ENCODE measurements at places on chromosomes 7 and 10.

GRCh38 chr7:11428877-11429581 lies 403.0 kb downstream of the THSD7A start:
- no peak for DNase-seq

DNA sequence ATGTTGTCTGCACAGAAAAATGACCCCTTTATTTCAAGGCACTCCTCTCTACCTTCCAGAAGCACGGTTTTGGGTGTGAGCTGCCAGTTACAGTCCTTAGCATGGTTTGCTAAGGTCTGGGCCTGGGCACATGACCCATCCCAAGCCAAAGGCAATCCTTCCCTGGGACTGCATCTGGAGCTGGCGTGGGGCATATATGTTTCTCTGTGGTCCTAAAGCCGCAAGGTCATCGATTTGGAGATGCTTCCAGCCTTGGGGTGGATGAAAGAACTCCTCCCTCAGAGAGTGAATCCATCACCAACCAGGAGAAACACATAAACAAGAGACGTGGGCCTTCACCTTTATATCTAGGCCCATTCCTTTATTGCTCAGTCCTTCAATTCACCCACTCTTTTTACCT lies 50.1 kb upstream of the IGFBP3 start:
- no peak for DNase-seq

DNA sequence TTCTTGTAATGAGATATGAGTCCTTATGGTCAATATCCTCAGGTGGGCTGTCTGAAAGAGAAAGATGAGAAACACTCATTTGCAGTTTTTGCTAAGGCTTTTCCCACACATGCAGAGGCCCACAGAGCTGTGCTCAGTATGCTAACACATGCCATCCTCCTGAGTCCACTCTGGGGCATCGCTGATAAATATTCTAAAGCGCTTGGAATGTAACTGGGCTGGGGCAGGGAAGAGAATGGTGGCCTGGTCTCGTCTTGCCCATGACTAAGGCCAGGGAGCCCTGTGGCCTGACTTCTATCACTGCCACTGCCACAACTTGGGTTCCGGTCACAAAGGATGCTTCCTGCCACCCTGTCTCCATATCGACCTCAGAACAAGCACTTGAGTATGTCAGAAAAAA lies 199.7 kb upstream of the FRMD4A start:
- no peak for DNase-seq

GRCh38 chr7:10940704-10941355 lies 32.8 kb upstream of the PHF14 start:
- no peak for DNase-seq

- no peak for DNase-seq
Observed at GRCh38 chr7:84302949-84303348, 108.4 kb upstream of the SEMA3A start.

DNA sequence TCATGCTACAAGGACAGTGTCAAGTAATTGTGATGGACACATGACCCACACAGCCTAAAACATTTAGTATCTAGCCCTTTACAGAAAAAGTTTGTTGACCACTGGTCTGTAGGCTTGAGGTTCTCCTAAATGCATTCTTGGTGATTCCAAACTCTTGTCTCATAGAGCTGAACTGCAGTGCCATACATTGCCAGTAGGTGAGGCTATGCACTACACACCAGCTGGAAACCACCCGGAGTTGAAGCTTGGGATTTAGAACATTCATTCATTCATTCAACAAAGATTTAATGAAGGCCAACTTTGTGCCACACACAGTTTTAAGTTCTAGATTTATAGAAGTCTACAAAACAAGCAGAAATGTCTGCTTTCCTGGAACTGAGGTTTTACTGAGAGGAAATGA lies 77.3 kb upstream of the TCF7L2 start:
- no peak for DNase-seq

GRCh38 chr10:97328646-97329453 lies 5.7 kb downstream of the FRAT2 start:
- DNase-seq: no peak

DNA sequence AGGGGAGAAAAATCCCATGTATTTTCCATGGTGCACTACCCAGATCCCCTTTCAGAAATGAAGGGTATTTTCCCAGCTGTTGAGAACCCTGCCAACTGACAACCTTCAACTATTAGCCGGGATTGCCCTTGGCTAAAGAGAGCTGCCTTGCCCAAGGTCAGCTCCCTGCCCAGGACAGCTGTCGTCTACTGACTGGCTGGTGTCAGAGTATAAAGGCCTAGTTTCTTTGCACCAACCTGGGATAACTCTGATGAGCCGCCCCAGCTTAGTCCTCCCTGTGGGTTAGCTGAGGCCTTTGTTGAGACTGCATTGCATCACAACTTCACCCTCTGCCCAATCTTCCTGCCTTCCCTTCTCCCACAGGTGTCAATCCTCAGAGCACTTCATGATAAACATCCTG lies 147.2 kb upstream of the RHEB start:
- DNase-seq: no peak

GRCh38 chr10:43794181-43794815 lies 145.6 kb upstream of the ZNF32 start:
- DNase-seq: no peak

- no peak for DNase-seq
Observed at GRCh38 chr10:93818086-93818485, 60.4 kb downstream of the LGI1 start.

DNA sequence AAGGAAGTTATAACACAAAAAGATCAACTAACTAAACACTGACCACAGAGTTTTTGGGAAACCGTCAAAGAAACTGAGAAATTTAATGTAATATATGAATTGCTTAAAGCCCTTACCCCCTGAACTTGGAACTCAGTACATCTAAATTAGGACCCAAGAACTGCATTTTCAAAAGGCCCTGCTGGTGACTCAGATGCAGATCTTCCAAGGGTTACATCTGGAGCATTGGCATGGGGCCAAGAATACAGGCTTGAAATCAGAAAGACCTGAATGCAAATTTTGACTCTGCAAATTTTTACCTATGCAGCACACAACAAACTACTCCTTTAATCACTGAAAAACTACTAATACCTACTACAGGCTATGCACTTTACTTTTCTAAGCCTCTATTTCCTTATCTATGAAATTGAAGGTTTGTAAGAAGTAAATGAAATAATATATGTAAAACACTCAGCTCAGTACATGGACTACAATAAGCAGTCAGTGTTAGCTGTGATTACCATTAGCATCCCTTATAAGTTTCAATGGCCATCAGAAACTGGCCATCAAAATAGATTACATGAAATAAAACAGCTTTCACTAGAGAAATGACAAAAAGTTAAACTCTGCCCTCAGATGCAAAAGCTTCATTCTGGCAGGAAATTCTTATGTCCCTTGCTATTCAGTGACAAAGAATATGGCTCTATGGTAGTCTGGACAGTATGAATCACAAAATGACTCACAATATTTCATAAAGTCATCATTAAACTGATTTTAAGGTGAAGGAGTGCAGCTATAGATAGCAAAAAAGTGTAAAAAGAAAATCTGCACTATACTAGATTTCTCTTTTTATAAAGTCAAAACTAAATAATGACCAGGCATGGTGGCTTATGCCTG lies 43.6 kb downstream of the NSUN6 start:
- no peak for DNase-seq

- no peak for DNase-seq
Observed at GRCh38 chr10:59917922-59918321, 11.6 kb upstream of the CCDC6 start.

DNA sequence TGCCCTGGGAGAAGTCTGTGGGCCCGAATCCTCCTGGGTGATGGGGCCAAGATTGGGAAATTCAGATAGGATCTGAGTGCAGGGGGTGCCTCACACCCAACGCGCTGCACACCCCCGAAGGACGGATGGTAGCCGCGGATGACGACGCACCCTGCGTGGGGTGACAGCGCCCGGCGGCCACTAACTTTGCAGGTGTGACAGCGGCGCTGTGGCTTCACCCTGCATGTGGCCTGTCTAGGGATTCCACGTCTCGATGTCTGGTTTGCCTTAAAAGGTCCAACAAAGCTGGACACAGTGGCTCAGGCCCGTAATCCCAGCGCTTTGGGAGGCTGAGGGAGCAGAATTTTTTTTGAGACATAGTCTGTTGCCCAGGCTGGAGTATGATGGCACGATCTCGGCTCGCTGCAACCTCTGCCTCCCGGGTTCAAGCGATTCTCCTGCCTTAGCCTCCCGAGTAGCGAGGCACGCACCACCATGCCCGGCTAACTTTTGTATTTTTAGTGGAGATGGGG lies 18.6 kb downstream of the ADAP1 start:
- DNase-seq: no peak

DNA sequence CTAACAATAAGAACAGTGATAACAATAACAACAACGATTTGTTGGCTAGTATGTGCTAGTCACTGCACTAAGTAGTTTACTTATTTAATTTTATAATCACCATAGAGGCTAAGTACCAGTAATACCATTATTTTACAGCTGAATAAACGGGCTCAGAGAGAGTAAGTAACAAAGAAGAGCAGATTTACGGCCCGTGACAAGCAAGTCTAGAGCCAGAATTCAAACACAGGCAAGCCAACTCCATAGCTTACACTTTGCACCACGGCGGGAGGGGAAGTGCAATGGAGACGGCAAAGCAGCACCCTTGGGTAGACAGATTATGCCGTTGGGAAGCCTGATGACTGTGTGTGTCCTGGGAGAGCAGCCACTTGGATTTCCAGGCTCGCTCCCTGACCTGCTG lies 1.2 kb upstream of the OR6V1 start:
- no peak for DNase-seq

DNA sequence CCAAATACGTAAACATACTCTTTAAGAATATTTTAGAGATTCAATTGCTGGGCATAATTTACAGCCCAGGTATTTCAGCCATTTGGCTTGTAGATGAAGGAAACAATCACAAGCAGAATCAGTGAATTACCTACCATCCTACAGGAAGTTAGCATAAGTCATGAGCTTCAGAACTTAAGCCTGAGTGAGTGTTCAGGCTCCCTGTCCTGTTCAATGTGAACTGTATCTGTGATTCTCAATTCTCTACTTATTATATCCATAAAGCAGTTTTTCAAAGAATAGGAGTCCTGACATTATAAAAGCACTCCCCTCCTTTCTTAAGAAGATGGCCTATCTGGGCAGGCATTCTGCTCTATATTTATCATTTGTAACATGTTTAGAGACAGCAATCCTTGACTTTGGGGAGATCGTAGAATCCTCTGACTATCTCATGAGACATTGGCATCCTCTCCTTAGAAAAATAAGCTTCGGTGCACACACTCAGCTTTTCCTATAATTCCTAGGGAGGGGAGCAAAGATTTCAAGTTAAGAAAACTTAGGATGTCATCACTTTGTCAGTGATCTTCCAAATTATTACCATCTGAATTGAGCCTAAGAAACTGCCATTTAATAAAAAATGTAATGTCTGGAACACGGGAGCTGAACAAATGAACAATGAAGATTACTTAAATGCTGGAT lies 645.2 kb upstream of the IGFBP3 start:
- no peak for DNase-seq

DNA sequence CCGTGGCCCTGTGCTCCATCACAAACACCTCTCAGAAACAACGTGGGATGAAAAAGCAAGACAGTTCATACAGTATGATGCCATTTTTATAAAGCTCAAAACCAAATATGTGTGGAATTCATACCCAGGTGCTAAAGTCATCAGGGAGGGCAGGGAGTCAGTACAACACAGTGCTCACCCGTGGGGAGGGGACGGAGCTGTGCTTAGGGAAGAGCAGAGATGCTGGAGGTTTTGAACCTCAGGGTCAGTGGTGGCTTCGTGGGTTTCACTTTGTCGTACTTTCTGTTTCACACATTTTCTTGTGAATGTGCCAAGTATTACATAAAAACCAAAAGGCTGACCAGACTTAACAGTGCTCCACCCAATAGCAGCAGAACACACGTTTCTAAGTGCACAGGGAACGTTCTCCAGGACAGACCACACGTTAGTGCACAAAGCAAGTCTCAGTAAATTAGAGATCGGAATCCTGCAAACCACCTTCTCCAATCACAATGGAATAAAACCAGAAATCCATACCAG lies 21.2 kb downstream of the ZMIZ2 start:
- DNase-seq: no peak

Measured in stimulated activated CD8-positive, alpha-beta memory T cell treated with anti-CD3 and anti-CD28 coated beads, Interleukin-4, amount 100 ng/mL, for 1 hour (primary cell).